ENCODE measurements at places on chromosomes 1 and 21. TPM values are rescaled to one million over a fixed set of nuclear protein-coding genes. Genes with fewer than 3 reads are reported as not detected.

Gene PSMB2
- 35.8 TPM for total RNA-seq

Gene MACO1
- 22.5 TPM for total RNA-seq

DNA sequence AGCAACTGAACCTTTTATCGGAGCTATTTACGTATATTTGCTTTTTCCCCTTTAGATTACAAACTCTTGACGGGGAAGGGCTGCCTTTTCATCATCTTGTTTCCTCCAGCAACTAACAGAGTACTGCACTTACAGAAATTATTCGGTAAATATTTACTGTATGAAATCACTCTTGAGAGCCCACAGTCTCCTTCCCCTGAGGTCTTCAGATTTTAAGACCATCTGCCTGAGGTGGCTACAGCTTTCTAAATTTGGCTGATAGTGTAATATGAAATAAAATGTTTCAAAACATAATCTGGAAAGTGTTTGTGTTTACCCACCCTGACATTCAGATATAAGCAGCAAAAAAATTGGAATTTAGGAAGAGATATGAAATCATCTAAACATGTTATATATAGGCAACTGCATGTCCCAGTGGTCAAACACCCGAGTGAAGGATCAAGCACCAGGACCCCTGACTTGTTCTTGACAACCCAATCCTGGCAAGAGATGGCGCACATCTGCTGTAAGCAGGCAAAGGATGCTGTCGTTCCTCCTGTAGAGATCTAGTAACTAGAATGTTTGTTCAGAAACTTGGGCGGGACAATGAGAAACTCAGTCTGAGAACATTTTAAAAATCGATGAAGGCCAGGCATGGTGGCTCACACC lies 60.9 kb downstream of the SIPA1L2 start:
- H3K27me3 ChIP-seq = no peaks in the 10 kb centered on the region
- peaks cover 11% of the 10 kb centered on the region for H3K4me1 ChIP-seq
- H3K36me3 ChIP-seq = no peaks in the 10 kb centered on the region
- no peak for DNase-seq

Gene GRHL3
- total RNA-seq = 1.6 TPM

GRCh38 chr1:205171369-205171768 lies 40.1 kb downstream of the DSTYK start:
- no peak for DNase-seq
- no peaks in the 10 kb centered on the region for H3K27me3 ChIP-seq
- H3K4me1 ChIP-seq = peaks cover 4% of the 10 kb centered on the region
- H3K27ac ChIP-seq = no peak overlapping the region

DNA sequence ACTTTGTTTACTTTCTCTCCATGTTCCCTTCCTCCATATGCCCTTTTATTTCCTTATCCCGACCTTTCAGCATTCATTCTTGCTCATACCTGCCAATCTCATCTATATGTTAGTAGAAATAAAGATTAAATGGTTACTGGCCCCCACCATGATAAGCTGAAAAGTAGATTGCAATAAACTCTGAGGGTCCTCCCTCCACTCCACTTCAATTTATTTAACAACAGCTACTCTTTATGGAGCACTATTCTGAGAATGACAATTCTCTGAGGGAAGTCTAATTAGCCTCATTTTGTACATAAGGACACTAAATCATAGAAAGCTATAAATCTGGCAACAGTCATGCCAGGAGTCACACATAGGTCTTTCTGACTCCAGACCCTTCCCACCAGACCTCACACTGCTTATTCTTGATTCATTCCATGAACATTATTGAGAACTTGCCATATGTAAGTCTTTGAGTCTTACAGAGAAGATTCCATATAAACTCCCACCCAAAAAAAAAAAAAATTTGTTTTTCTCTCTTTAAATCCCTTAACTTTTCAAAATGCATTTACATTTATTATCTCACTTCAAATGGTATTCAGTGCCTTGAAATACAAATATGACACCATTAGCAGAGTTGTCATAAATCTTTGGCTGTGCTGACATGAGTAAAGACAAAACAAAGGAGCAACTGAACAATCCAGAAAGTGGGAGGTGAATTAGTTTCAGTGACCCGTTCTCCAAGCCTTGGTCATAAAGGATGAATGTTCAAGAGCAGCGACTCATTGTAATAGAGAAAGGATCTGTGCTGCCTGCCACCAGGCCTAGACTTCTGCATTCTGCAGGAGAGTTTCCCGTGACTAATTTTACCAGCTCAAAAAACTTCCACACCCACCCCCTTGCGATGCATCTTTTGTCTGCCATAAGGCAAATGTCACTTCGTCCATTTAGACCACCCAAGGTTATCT lies 28.5 kb downstream of the PALMD start:
- no peak for DNase-seq
- H3K27me3 ChIP-seq = no peaks in the 10 kb centered on the region
- no peak overlapping the region for H3K4me3 ChIP-seq
- no peaks in the 10 kb centered on the region for H3K36me3 ChIP-seq

DNA sequence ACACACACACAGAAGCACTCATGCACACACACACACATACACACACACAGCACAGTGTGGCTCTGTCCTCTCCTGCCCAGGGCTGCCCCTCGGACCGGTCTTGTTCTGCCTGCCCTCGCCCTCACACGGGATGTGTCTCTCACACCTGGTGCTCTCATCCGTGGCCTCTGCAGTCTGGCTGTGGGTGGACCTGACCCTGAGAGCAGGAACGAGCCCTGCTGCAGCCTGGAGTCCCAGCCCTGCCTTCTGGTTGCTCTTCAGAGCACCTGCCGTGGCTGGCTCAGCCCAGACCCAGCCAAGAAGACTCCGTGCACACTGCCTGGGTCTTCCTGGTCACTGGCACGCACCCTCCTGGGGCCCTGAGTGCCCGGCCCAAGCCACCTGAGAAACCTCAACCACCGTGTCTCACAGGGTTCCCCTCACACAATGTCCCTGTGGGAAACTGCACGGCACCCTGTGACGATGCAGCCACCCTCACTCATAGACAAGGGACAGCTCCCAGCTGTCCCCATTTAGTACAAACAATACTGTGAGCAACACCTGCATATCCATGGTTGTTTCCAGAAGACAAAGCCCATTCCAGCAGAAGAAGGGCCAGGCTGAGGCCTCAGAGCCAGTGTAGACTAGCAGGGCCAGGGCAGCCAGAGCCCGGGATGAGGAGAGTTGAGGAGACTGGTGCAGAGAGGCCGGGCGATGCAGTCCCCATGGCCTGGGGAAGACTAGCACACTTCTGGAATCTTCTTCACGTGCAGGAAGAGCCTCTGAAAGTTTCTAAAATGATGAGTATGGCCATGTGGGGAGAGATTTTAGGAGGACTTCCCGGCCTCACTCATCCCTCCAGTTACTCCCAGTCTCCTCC lies 234.0 kb downstream of the NPHP4 start:
- no peaks in the 10 kb centered on the region for H3K36me3 ChIP-seq
- peaks cover 8% of the 10 kb centered on the region for H3K4me1 ChIP-seq
- H3K4me3 ChIP-seq = no peak overlapping the region
- no peak for DNase-seq
- H3K27ac ChIP-seq = no peak overlapping the region

DNA sequence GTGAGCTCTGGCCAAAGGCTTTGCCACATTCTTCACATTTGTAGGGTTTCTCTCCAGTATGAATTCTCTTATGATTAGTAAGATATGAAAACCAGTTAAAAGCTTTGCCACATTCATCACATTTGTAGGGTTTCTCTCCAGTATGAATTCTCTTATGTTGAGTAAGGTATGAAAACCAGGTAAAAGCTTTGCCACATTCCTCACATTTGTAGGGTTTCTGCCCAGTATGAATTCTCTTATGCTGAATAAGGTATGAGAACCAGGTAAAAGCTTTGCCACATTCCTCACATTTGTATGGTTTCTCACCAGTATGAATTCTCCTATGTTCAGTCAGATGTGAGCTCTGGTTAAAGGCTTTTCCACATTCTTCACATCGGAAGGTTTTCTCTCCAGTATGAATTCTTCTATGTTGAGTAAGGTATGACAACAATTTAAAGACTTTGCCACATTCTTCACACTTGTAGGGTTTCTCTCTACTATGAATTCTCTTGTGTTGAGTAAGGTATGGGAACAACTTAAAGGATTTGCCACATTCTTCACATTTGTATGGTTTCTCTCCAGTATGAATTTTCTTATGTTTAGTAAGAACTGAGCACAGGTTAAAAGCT lies 20.7 kb downstream of the ZNF695 start:
- H3K36me3 ChIP-seq = no peaks in the 10 kb centered on the region
- no peak for DNase-seq
- no peak overlapping the region for H3K4me3 ChIP-seq
- no peaks in the 10 kb centered on the region for H3K4me1 ChIP-seq
- H3K27me3 ChIP-seq = no peaks in the 10 kb centered on the region

- DNase-seq = no peak
- H3K36me3 ChIP-seq = no peaks in the 10 kb centered on the region
- H3K4me3 ChIP-seq = no peak overlapping the region
- no peak overlapping the region for H3K27ac ChIP-seq
These were observed 29.8 kb upstream of the RCOR3 start for GRCh38 chr1:211229365-211229759.

DNA sequence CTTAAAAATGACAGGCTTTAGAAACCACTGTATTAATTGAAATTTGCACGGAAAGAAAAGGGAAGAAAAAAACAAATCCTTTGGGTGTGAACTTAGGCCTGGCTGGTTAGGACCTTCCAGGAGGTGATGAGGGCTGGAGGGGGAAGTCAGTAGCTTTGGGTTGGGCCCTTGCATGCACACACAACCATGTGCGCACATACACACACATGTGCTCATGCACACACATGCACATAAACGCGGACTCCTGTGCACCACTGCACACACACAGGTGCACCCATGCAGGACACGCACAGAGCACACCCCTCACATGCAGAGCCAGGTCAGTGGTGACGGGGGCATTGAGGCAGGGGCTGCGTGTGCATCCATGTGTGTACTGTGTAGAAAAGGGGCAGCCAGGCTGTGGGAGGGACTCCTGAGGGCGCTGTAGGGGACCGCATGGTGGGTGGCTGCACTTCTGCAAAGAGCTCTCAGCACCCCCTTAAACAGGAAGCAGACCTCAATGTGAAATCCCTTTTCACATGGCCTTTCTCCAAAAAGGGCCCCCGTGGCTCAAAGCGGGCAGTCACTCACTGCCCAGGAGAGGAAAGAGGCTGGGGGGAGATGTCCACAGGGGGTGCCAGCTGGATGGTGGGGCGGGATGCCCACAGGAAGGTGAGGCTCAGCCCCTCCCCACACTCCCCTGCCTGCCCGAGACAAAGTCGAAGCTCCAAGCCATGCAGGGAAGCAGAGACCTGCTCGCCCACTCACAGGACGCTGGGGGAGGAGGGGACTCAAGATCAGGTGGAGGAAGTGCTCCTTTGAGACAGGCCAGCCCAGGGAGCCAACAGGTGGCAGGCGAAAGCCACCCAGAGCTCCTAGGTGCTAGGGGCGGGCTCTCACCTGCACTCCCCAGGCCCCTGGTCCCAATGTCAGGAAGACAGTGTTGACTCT lies 95.2 kb downstream of the ITPKB start:
- no peak overlapping the region for H3K4me3 ChIP-seq
- peaks cover 9% of the 10 kb centered on the region for H3K4me1 ChIP-seq
- H3K27me3 ChIP-seq = no peaks in the 10 kb centered on the region
- no peak for DNase-seq

Gene CDA
- 1.2 TPM for total RNA-seq

DNA sequence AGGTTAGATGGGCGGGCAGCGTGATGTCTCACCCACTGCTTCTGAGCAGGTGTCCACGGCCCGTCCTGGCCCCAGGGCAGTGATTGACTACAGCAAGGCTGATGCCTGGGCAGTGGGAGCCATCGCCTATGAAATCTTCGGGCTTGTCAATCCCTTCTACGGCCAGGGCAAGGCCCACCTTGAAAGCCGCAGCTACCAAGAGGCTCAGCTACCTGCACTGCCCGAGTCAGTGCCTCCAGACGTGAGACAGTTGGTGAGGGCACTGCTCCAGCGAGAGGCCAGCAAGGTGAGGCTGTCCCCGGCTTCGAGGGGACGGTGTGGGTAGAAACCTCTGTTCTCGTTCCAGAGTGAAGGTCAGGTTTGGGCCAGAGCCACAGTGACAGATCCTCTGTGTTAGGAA lies 12.2 kb downstream of the DDOST start:
- H3K27ac ChIP-seq = no peak overlapping the region
- no peak overlapping the region for H3K4me3 ChIP-seq
- no peaks in the 10 kb centered on the region for H3K27me3 ChIP-seq
- DNase-seq = no peak
- H3K4me1 ChIP-seq = no peaks in the 10 kb centered on the region

GRCh38 chr1:232333419-232333767 lies 296.5 kb downstream of the SIPA1L2 start:
- DNase-seq = no peak
- no peaks in the 10 kb centered on the region for H3K27me3 ChIP-seq
- no peaks in the 10 kb centered on the region for H3K4me1 ChIP-seq
- H3K27ac ChIP-seq = no peak overlapping the region
- no peak overlapping the region for H3K4me3 ChIP-seq
- no peaks in the 10 kb centered on the region for H3K36me3 ChIP-seq
